ENCODE measurements at places on chromosomes 11 and 22.

DNA sequence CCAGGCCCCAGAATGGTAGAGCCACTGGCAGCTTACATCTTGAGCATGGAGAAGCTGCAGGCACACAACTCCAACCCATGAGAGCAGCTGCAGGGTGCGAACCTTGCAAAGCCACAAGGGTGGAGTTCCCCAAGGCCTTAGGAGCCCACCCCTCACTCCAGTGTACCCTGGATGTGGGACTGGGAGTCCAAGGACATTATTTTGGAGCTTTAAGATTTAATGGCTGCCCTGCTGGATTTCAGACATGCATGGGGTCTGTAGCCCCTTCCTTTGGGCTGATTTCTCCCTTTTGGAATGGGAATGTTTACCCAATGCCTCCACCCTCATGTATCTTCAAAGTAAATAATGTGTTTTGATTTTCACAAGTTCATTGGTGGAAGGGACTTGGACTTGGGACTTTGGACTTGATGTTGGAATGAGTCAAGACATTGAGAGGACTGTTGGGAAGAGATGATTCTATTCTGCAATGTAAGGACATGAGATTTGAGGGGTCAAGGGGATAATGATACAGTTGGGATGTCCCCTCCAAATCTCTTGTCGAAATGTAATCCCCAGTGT lies 1.1 kb upstream of the KRTAP5-7 start:
- DNase-seq: no peak

DNA sequence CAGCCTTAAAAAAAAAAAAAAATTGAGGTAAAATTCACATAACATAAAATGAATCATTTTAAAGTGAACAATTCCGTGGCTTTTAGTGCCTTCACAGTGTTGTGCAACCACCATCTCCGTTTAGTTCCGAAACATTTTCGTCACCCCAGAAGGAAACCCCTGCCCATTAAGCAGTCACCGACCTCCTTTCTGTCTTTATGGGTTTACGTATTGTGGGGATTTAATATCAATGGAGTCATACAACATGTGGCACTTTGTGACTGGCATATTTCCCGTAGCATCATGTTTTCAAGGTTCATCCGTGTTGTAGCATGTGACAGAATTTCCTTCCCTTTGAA lies 65.5 kb downstream of the BCR start:
- no peak for DNase-seq

GRCh38 chr11:91156041-91156440 lies 933.2 kb upstream of the CHORDC1 start:
- DNase-seq: no peak

DNA sequence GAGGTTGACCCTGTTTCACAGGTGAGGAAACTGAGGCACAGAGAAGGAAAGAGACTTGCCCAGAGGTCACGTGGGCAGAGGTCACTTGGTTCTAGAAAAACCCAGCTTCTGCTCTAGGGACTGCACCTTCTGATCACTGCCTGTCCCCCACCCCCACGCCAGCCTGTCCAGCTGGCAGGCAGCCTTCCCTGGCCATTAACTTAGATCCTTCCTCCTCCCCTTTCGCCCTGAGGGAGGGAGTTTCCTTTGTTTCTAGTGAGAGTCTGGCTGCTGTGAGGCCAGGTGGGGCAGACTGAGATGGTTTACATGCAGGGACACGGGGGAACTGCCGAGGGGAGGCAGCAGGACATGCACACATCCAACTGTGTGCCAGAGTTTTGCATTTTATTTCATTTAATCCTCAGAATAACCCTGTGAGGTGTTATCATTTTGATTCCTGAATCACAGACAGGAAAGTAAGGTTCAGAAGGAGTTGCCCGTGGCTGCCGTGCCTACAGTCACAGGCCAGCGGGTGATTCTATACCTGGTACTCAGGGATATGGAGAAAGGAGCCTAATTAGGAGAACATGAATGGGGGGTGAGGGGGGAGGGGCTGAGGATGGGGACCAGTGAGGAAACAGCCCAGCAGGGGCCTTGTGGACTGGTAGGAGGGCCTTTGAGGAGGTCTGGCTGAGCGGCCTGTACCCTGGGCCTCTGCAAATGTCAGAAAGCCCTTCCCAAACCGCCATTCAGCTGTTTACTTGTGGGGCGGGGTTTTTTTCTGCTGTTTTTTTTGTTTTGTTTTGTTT lies 3.4 kb downstream of the FAM83F start:
- no peak for DNase-seq

- no peak for DNase-seq
Observed at GRCh38 chr22:39718921-39719475, 148.4 kb downstream of the CACNA1I start.

GRCh38 chr11:623999-624704 lies 603 bp downstream of the CDHR5 start:
- DNase-seq: no peak

DNA sequence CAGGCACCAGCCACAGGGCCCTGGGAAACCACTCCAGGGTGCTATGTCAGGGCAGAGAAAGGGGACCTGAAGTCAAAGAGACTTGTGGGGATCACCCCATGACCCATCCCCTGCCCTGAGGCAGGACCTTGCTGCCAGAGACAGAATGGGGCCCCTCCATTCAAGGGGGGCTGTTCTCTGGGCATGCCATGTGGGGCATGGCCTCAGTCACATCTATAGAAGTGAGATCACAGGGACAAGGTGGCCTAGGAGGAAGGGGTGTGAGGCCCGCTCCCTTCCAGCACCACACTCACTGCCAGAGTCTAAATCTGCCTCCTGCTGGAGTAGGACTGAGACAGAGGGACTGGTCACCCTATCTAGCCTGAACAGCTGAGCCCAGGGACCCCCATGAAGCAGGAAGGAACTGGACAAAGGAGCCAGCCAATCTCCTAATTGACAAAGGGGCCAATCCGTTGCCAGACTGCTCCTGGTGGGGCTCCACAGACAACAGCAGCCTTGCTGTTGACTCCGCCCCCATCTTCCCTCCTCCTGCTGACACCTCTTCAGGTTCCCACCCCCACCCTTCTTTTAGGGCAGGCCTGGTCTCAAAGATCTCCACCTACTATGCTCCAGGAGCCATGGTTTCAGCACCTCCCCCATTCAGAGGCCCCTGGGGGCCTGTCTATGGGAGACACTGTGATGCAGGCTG lies 26.0 kb downstream of the NEAT1 start:
- no peak for DNase-seq

- no peak for DNase-seq
Observed at GRCh38 chr11:26867286-26867685, 126.6 kb upstream of the FIBIN start.

- DNase-seq: no peak
Observed at GRCh38 chr11:23336961-23337360, 476.7 kb upstream of the CCDC179 start.

DNA sequence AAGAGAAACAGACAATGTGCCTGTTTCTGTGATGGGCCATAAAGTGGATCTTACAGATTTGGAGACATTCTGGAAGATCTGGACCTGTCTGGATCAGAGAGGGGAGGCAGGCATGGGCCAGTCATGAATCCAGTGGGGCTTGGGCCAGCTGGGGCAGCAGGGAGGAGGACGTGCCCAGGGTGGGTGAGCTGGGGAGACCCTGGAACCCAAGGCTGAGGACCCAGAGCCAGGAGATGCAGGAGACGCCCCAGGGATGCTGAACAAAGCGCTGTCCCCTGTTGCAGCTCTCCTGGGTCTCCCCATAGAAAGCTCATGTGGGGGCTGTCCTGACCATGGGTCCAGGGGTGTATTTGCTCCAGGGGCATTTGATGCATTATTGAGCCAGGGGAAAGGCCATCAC lies 1.5 kb upstream of the APOBEC3A start:
- no peak for DNase-seq

GRCh38 chr22:45671783-45672563 lies at the start of gene ATXN10:
TSS of gene ATXN10 (plus strand) at chr22:45671834. CDS start at chr22:45672064, 230 bp downstream.
- peak; percentile 46 for DNase-seq

GRCh38 chr11:110305169-110306018 lies 9.0 kb upstream of the RDX start:
- DNase-seq: no peak

GRCh38 chr22:24731761-24732160 lies 42.8 kb downstream of the PIWIL3 start:
- no peak for DNase-seq

DNA sequence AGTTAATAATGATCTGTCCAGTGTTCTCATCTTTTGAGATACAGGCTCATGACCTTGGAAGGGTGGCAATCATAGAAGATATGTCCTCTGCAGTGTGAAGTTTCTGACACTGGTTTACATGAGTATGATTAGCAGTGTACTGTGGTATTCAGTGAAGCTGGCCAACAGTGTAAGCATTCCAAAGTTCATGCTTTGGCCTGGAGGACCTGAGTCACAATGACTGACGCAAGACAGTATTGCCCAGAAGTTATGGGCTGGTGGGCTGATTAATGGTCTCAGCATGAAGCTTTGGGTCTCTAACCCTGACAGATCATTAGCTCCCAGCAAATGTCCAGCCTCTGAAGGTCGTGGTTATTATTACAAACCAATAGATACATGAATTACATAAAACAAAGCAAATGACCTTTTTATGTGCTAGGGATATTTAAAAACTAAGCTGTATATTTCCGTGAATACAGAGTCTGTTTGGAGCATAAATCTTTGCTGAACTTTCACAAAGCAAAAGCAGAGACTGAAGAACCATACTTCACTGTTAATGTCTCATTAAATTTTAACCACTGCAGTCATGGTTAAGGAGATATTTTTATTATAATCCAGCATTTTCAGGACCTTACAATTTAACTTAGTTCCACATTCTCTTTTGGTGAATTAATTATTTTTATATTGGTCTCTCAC lies 28.3 kb upstream of the USP47 start:
- DNase-seq: no peak

GRCh38 chr11:107014871-107015270 lies 3.4 kb downstream of the GUCY1A2 start:
- no peak for DNase-seq

GRCh38 chr22:41608386-41608785 lies 12.5 kb downstream of the DESI1 start:
- DNase-seq: no peak

DNA sequence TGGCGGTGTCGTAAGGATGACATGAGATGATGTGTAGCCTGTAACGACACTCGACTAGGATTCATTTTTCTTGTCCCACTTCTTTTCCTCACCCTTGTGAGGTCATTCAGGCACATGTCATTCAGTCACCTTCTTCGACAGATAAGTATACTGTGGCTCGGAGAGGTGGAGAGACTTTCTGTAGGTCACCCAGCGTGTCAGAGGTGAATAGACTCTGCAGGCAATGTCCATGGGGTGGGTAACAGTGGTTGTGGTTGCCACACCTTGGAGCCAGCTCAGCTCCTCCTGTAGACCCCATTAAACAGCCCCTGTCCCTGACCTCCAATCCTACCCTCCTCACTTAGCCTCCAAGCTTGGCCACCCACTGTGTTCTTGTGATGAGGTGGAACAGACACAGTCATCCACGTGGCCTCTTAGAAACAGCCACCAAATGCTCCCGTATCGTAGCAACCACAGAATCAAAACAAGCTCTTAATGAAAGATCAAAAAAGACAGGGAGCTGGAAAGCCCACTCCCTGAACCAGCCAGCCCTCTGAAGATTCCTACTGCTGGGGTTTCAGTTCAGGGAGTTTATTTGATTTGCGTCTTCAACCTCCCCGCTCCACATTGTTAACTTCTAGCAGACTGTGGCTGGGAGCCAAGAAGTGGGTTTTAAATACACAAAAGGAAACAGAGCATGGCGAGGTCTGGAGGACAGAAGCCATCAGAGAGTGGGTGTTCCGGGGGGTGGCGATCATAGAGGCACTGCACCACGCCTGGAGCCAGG lies 89.0 kb upstream of the GRK3 start:
- DNase-seq: no peak

- DNase-seq: no peak
Observed at GRCh38 chr22:26671317-26672059, 14.1 kb downstream of the MIAT start.

- DNase-seq: no peak
Observed at GRCh38 chr11:62120431-62120830, 3.4 kb upstream of the INCENP start.
